ENCODE measurements at places on chromosomes 12 and 14. TPM values are rescaled to one million over a fixed set of nuclear protein-coding genes. Genes with fewer than 3 reads are reported as not detected.

Gene RNASE3
- not detected for polyA plus RNA-seq

Gene SLCO1B1
- polyA plus RNA-seq: not detected

Gene IFI27
- polyA plus RNA-seq: not detected

Gene CNTN1
- polyA plus RNA-seq: not detected

Gene OR4Q2
- polyA plus RNA-seq: not detected

Gene CISTR
- not detected for polyA plus RNA-seq

Gene WNT5B
- 0.33 TPM for polyA plus RNA-seq

Gene KLRB1
- 5.7 TPM for polyA plus RNA-seq
